Activated naive CD8-positive, alpha-beta T cell treated with anti-CD3 and anti-CD28 coated beads, Interleukin-2, amount 10 ng/mL, durations not matched to agents 7 days and 5 days (primary cell): ENCODE measurements at places on chromosomes 4 and X.

GRCh38 chrX:47200385-47201150, 6.9 kb downstream of the UBA1 start:
- DNase-seq, result no peak

DNA sequence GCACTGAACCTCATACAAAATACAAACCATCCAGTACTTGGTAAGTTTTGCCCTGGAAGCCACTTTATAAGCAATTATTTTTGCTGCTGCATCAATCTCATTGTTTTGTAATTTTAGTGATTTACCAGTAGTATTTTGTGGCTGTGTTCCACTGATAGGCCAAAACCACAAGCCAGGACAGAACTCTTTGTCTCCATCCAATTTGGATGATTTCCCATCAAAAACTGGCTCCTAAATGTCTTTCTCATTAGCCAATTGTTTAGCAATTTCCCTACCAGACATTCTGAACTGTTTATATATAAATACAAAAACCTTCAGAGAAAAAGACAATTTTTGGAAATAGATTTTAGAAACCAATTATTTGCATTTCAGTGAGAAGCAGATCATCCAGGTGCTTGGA, 4.4 kb downstream of the GSPT2 start:
- no peak for DNase-seq

DNA sequence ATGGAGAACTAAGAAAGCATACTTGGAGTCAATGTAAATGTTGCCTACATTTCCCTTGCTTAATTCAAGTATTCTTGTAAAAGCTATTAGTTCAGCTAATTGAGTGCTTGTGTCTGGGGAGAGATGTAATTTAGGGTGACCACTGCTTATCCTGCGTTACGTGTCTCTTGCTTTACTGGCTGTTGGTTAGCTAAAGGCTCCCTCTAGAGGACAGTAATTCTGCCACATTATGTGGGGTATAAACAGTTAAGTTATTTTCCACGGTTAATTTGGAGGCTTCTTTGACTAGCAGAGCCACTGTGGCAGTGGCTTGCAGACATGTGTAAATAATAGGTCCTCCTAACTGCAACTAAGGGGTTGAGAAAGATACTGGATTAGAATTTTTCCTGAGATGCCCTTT, 25.3 kb upstream of the NAF1 start:
- no peak for DNase-seq

DNA sequence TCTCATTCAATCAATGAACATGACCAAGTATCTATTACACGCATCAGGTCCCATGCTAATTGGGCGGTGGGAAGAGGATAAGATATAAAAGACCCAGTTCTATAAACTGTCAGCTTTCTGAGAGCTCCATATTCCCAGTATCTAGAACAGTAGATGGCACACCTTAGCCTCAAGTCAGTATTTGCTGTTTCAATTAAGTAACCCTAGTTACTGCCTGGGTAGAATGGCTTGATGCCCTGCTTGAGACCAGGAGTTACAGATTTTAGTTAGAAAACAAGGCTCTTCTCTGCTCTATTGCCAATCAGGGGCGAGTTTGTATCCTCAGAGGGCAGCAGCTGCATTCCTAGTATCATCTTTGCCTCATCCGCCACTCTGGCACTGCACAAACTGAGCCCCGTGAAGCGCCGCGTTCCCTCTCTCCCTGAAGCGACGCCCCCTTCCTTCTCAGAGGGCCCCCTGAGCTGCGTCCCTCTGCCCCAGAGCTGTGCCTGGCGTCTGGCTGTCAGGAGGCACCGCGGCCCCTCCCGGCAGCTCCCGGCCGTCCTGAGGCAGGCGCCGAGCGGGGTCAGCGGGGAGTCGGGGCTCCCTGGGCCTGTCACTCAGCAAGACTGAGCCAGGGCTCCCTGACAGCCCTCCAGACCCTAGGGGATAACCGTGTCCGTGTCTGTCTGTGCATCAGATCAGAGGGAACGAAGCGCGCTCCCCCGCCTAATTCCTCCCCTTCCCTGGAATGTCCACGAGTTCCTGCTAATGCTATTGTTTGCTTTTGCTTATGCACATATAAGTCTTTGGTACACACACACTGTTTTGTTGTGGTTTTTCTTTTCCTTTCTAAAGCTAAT, 212.4 kb upstream of the TTC29 start:
- peak; percentile 22 for DNase-seq

DNA sequence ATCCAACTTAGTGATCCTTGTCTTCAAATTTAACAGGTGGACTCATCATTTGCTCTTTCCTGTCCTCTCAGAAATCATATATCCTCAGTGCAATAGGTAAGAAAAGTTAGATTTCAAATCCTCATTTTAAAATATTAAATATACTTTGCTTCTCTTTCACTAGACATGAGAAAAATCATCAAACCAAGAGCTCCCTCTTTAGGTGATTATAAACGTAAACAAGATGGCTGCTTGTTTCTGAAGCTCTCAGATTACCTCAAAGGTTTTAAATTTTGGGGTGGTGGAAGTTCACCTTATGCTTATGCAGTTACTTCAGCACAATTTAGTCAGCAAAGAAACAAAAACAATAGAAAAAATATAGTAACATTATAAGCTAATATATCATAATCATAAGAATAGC, 27.3 kb downstream of the CSN3 start:
- DNase-seq, result no peak

- DNase-seq, result no peak
Observed at GRCh38 chr4:108445716-108446115, 174.7 kb upstream of the RPL34 start.

DNA sequence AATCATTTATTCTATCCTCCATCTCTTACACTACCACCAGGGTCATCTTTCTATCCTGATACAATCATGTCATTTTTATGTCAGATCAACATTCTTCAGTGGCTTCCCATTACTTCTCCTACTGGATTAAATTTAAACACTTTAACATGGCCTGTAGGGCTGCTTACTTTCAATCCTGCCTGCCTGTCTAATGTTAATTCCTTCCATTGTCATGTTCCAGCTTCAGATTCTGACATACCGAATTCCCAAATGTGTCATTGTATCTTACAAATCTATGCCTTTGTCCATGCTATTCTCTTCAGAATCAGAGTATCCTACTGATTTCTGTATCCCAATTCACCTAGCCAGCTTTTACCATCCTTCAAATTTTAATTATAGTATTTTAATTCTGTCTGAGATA, 49.9 kb upstream of the FHDC1 start:
- DNase-seq, result no peak

DNA sequence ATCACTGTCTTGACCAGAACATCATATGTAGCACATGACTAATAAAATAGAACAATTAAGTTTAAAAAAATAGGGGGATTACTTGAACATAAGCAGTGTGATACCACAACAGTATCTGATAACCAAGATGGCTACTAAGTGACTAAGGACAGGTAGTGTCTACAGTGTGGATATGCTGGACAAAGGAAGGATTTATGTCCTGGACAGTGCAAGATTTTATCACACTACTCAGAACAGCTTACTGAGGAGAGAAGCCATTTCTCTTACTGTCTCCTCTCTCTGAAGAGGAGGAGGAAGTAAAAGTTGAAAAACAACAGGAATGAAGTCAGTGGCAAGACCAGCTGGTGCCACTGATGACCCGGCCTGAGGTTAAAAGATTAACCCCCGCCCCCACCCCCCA, 4.0 kb upstream of the SLC10A7 start:
- no peak for DNase-seq

- no peak for DNase-seq
Observed at GRCh38 chr4:54669831-54670230, 12.1 kb downstream of the KIT start.

DNA sequence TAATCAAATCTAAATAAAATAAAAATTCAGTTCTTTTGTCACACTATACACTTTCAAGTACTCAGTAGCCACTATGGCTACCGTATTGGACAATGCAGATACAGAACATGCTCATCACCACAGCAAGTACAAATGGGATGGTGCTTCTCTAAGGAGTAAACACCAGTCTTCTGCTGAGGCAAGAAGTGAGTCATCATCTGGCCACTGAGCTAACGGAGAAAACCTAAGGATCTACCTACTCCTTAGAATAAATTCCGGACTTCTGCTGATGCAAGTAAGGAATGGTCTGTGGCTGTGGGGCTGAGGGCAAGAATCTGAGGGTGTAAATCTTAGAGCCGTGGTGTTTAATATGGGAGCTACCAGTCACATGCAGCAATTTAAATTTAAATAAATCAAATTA, 11.3 kb upstream of the RBMXL3 start:
- no peak for DNase-seq

DNA sequence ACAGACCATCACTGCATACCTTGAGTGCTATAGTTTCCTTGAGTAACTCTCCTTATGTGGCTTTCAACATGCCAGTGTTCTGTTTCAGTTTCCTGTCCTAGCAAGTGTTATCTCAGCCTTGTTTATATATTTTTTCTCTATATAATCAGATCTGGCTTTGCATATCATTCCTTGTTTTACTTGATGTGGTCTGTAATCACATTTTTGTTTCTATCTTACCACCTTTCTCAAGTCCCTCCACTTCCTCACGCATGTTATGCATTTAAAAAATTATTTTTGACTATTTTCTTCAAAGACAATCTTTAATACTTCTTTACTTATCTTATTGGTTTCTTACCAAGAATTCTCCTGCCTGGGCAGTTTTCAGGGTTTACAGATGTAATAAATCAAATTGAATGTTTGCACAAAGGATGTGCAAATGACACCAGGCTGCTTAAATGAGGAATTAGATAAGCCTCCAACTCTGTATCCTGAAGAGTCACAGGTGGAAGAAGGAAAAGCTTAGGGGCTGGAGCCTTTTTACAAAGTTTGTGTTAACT, 351.2 kb downstream of the BMPR1B start:
- DNase-seq, result no peak

- DNase-seq, result no peak
Observed at GRCh38 chr4:174910271-174910670, 7.9 kb upstream of the ADAM29 start.

DNA sequence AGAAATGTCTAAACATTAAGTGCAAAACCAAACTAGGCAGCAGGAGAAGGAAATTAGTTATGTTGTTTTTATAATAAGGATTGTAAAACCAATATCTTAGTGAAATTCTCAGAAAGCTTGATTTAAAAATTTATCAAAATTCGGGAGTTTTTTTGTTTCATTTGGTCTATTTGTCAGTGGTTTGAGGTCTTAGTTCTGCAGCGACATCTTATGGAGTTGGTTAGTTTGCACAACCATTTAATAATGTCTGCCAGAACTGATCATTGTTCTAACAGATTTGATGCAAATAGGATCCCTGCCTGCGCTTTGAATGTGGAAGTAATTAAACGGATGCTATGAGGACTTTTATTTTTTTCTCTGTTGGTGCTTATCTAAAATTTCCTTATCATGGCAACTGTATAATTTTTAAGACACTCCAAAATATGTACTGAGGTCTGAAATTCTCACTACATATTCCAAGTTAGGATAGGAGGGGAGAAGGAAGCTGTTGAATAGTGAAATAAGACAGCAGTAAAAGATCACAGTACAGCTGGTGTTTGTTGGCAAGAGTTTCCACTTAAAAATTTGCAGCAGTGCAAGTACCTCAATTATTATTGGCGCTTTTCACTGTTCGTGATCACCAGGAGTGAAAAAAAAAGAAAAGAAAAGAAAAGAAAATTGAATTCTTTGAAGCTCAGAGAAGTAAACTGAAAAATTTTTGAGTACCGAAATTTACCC, 2521.4 kb downstream of the ARAP2 start:
- DNase-seq, result no peak

GRCh38 chr4:26824667-26825066, 36.0 kb upstream of the STIM2 start:
- no peak for DNase-seq

DNA sequence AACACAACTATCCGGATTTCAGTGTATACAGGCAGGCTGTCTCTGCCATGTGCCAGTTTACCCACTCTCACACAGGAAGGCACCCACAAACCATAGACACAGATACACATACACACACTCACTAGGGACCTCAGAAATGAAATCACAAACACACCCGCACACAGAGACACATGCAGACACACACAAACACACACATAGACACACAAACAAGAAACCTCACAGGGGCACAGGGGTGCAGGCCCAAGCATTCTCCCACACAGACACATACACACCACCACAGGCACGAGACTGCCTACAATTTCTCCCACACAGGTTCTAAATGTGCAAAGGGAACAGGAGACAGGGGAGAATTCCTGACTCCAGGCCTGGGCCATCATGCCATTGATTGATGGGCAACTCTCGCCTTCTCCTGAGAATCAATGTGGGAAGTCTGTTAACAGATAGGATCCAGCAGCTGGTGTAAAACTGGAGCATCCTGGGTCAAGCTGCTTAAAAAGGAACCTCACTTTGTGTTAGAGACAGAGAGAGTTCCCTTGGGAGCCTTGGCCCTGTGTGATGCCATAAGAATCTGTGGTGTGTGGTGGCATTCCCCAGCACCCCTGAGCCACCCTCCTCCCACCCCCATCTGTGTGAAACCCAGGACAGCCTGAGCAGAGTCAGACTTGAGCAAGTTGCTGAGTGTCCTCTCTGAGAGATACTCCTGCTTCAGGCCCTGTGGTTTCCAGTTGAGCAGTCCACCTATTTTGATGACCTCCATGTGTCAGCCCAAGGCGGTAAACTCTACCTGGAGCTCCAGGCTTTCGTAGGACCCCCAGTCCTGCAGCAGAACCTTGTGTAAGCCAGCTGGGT, 33.9 kb downstream of the NBDY start:
- no peak for DNase-seq

- no peak for DNase-seq
Observed at GRCh38 chrX:47628982-47629381, 748 bp downstream of the CFP start.

GRCh38 chr4:47577779-47578553, 92.9 kb downstream of the ATP10D start:
- DNase-seq, result no peak

DNA sequence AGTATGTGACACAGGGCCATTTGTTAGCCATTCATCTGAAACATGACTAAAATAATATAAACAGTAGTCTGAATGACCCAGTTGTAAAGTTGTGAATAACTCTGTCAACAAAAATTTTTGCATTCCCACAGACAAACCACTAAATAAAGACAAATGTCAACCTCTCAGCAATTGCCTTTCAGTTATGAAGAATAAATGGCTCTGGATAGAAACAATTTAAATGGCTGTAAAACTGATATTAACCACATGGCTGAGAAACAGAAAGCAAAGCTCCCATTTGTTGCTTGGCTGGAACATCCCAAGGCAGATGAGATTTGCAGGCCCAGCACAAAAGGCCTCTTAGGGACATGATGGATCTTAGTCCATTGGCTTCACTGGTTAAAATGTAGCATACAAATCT, 296.3 kb downstream of the GALNTL6 start:
- no peak for DNase-seq

- DNase-seq, result no peak
Observed at GRCh38 chr4:62133977-62134376, 933.9 kb downstream of the ADGRL3 start.

DNA sequence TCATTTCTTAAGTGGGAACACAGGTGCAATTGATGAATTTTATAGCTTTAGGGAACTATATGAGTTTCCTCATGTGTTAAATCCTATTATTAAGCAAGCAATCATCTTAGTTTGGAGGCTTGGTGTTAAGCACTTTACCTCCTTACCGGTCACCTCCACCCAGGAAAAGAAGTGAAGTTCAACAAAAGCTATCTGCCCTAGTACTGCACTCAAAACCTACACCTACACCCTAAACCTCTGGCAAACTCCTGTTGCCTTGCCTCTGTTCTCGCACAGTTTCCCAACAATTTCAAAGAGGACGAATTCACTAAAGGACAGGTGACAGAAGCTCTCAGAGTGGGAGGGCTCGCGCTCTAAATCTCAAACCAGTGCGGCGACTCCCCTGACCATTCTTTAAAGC, 85.7 kb upstream of the TENT5D start:
- DNase-seq, result no peak
